ENCODE measurements at places on chromosomes 1 and 21.

- no peak for DNase-seq
Observed at GRCh38 chr1:225875044-225875815, 7.0 kb downstream of the TMEM63A start.

- no peak for DNase-seq
Observed at GRCh38 chr1:207698822-207699483, 52.9 kb upstream of the CD46 start.

GRCh38 chr1:196043268-196043667 lies 565.0 kb downstream of the KCNT2 start:
- no peak for DNase-seq

DNA sequence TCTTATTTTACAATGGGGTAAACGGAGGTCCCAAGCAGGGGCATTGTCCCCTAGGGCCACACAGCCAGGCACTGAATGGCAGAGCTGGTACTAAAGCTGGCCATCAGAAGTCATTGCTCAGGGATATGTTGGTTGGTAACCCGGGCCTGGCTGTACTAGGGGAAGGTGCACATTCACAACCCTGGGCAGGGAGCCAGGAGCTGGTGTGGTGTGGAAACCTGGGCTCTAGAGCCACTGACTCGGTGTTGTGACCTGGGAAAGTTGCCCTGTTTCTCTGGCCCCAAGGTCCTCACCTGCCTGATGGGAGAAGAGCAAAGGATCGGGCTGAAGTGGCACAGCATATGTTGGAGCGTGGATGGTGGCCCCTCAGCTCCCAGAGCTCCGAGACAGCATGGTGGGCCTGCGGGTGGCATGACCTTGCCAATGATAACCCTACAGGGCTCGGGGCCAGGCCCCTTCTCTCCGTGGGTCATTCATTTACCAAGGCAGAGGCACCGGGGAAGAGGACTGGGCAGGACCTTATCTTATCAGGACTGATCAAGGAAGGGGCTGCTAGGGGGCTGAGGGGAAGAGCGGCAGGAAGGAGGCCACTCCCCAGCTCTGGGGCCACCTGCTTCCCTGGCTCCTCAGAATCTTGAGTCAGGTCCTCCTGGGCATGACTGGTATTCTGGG lies 274.1 kb downstream of the TRABD2B start:
- no peak for DNase-seq

GRCh38 chr1:22031214-22031962 lies 21.1 kb upstream of the CDC42 start:
- no peak for DNase-seq

DNA sequence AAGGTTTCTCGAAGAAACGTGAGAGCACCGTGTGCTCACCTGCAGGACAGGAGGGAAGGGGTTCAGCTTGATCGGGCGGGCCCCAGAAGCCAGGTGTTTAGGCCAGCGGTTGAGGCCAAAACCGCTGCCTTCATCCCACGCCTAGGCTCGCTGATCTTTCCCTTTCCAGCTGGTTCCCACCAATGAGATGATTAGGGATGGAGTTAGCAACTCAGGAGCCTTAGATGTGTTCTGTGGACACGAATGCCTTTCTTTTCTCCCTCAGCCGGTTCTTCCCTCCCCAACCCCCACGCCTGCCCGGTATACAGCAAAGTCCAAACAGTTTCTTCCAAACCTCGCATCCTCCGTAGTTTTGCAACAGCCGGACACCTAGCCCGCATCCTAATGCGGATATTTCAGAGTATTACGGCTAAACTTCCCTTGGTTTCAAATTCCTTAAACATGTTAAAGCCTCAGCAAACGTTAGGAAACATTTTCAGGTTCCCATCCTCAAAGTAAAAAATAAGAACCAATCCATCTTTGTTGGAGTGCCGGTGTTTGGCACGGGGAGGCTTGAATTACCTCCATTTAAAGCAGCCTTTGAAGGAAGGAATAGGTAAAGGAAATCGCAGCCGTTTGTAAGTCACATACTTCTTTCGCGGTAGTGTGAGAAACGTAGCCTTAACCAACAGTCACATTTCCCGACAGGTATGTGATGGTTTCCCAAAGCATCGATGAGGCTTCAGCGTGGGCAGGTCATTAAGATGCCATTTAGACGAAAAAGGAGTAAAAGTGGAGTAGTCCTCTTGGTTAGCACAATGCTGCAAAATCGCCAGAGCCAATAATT lies 1.1 kb downstream of the LRRC8C start:
- DNase-seq, result peak; percentile 3

DNA sequence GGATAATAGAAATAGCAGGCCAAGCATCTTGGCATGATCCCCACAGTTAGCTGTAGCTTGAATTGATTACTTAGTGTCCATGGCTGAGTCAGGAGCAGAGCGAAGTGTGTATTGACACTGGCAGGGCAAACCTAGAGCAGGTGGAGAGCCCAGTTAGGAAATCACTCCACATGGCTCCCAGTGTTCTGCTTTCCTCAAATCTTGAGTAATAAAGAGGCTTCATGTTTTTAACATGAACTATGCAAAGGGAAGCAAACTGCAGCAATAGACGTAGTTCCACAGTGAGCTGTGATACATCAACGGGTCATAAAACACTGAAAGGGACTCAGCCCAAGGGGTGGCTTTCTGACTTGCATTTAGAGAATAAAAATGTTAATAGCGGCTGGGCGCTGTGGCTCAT lies 28.9 kb downstream of the RHEX start:
- DNase-seq, result no peak

- DNase-seq, result no peak
Observed at GRCh38 chr1:229947968-229948367, 119.1 kb upstream of the GALNT2 start.

GRCh38 chr1:192284927-192285326 lies 31.9 kb upstream of the RGS21 start:
- no peak for DNase-seq

DNA sequence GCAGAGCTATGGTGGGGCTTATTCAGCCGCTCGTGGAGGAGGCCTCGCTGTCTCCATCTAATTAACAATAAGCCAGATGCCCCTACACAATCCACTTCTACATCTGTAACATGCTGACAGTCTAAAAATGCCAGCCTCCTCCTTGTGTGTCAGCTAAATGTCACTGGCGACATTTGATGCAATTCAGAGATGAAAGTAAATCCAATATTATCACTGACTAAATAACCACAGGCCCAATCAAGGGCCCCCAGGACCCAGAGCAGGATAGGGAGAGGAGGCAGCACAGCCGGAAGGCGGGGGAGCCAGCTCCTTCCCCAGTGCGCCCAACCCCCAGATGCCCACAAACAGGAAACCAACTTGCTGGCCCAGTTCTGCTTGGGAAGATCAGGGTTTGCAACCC lies 76.6 kb downstream of the DMRTA2 start:
- no peak for DNase-seq

DNA sequence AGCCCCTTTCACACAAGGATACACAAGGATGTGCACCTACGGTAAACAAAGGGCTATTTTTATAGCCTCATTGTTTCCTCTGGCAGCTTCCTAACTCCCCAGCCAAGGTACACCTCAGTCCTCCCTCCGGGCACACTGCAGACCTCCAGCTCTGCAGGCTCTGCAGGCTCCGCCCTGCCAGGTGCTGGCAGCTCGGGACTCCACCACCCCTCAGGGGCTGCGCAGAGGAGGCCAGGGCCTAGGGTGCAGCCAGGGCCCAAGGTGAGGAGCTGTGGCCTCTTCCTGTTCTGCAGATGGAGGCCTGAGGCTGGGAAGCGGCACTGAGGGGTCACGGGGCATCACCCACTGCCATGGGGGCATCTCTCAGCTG lies 19.8 kb upstream of the CLSTN1 start:
- no peak for DNase-seq

DNA sequence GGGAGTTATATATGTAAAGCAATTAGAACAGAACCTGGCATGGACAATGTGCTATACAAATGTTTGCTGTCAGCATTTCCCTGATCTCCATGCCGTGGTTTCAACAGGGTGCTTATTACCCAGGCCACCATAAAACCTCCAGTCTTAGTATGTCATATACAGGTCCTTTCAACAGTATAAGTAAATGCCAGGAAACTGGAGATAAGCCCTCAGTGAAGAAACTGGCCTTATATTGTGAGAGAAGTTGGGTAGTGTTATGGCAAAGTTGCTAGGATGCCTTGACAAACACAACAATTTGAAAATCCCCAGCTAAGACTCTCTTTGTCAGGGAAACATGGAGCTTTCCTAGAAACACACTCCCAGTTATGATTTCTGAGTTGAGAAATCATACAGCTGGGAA lies 850.2 kb upstream of the ADAMTS5 start:
- no peak for DNase-seq

- DNase-seq, result peak; percentile 92
Observed at GRCh38 chr1:115826628-115827027, 14.3 kb downstream of the NHLH2 start.

DNA sequence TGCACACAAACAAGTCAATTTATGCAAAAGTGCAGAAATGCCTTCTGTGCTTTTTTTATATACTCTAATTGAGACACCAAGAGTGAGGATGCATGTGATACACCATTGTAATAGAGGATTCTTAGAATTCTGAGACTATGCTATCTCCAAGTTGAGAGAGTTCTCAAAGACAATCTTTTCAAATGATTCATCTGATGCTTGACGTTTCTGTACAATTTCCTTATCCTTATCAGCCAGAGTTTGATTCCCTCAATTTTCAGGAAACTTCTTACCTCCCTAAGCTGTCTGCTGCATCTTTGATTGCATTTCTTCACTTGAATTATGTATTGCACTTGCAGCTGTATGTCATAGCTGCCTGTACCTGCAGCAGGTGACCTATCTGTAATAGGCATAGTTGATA lies 211.3 kb upstream of the SPAG17 start:
- DNase-seq, result no peak

GRCh38 chr1:24096009-24096738 lies 15.8 kb downstream of the MYOM3 start:
- DNase-seq, result no peak

- no peak for DNase-seq
Observed at GRCh38 chr1:173502104-173502503, 25.0 kb downstream of the PRDX6 start.

- DNase-seq, result no peak
Observed at GRCh38 chr1:11151826-11152612, 37.1 kb upstream of the ANGPTL7 start.

DNA sequence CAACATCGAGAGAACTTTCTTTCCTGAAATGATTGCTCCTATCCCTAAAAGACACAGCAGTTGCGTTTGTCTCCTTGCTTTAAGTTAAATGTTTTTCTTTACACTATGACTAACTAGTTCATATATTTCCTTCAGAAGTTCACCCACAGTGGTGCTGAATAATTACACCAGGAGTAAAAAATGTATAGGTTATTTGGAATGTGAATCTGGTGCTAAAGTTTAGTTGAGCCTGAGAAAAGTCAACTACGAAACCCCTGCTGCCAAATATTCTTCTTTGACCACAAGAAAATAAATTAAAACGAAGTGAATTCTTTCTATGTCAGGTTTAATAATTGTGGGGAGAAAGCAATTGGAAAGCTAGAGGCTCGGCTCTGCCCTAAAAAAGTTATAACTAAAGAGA lies 52.8 kb downstream of the C4BPA start:
- no peak for DNase-seq

GRCh38 chr1:36421649-36422048 lies 23.9 kb upstream of the LSM10 start:
- no peak for DNase-seq

DNA sequence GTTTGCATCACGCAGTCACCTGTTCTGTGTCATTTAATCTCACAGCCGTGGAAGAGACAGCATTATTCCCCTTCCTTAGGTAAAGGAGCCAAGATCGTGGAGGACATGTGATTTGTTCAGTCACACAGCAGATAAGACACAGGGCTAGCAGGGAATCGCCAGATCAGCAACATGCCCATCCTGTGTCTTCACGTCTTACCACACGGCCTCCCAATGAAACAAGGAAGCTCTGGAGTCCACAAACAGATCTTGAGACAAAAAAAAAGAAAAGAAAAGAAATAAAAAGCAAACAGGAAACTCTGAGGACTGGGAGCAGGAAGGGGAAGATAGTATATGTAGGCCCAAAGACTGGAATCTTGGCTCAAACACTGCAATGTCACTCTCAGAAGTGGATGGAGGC lies 155.3 kb downstream of the ADSS2 start:
- no peak for DNase-seq

- DNase-seq, result peak; percentile 86
Observed at GRCh38 chr1:203290261-203291089, 14.8 kb upstream of the BTG2 start.

DNA sequence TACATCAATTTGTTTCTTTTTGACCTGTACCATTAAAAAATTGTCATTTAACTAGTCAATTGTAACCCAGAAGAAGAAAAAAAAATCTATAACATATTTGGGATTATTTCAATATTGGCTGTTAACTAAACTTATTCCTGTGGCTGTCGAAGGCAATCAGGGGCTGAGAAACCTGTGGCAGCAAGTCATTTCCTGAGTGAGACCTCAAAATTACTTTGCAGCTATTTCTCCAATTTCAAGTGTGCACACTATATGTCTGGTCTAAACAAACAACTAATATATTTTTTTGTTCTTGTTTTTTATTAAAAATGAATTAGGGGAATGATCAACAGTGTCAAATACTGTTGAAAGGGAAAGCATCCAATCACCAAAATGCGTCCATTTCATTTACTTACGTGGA lies 1357.6 kb upstream of the B3GALT2 start:
- DNase-seq, result no peak

GRCh38 chr1:198165927-198166647 lies 9.3 kb downstream of the NEK7 start:
- no peak for DNase-seq

DNA sequence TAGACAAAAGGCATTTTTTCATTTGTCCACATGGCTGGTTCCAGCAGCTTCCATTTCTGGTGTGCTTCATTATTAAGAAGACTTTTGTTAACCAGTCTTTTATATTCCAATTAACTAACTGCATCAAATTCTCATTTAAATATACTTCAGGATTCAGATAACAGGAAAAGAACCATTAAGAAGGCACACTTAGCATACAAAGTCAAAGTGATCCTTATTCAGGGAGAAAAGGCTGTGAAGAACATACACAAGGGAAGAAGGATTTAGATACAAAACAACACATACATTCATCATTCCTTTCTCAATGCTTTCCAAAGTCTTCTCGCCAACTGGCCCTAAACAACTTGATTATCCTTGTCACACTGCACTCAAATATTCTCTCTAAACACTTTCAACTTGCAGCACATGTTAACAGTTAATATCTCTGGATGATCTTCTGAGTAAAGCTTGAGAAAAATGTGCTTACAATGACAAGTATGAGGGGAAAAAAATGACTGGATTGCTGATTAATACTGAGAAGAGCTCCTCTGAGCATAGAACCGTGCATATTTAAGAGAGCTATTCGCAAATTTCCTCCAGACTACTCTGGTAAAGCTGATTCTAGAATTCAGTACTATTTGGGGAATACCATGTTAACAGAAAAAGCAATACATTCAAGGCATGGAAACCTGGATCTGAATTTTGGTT lies 225.2 kb upstream of the TNR start:
- no peak for DNase-seq

- no peak for DNase-seq
Observed at GRCh38 chr1:107523061-107523460, 382.2 kb downstream of the NTNG1 start.

Data from NCI-H524 treated with DMSO at 0.1 percent for 48 hours (cell line).